PC-9 (cell line): ENCODE measurements at places on chromosomes 6 and 20. TPM values are rescaled to one million over a fixed set of nuclear protein-coding genes. Genes with fewer than 3 reads are reported as not detected.
A peak's percentile ranks its signal among the peaks of the same experiment; 100 is the strongest.

Gene SCRT2
- not detected in 2 replicates for total RNA-seq

Gene SIRPD
- total RNA-seq: 0.37 and 0.53 TPM in 2 replicates

Gene FAM217A
- total RNA-seq: not detected in 2 replicates

GRCh38 chr20:50346374-50347283 is 156.0 kb downstream of the CEBPB start:
- peak; percentile 58 for DNase-seq

DNA sequence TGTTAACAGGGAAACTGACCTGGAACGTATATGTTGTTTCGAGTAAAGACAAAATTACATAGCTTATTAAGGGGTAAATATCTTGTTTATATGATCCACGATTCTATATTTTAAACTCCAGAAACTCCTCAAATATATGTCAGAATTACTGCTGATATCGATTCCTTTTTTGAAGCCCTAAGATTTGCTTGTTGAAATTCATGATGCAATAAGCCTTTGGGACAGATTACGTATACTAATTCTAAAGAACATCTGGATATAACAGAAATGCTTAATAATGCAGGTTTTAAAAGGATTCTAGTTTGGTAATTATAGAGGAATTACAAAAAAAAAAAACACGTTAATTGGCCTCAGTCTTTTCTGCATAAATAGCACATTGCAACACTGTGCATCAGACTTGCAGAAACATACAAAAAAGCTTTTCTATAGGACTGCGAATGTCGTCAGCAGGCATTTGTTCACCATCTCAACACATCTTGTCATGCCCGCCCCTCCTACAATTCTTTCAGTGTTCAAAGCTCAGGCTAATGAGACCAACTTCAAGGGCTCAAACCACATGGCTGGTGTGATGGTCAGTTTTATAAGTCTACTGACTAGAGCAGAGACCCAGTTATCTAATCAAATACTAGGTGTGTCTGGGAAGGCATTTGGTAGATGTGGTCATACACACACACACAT is 74.9 kb downstream of the AGPAT4 start:
- DNase-seq: no peak

- no peak for DNase-seq
Observed at GRCh38 chr20:62726716-62727583, 18.3 kb downstream of the NTSR1 start.

DNA sequence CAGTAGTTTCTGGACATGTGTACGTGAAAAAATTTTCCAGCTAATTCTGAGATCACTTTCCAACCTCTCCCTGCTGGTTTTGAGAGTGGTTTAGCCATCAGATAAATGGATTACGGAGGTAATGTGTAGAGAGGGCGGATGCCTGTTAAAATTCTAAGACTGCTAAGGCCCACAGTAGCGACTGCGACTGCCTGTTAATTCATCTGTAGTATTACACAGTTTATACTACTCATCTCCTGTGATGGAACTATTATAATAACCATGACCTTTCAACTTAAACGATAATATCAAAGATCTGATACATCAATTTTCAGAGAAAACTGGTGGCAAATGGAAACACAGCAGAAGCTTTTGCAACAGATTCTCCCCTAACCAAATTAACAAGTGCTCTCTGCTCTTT is 102.3 kb downstream of the IRF4 start:
- no peak for DNase-seq

- no peak for DNase-seq
Observed at GRCh38 chr6:56497240-56497639, 145.4 kb downstream of the DST start.

GRCh38 chr6:69216127-69216526 is 580.7 kb downstream of the LMBRD1 start:
- DNase-seq: no peak

GRCh38 chr6:104940893-104941728 is 15.8 kb upstream of the LIN28B start:
- no peak for DNase-seq
